ENCODE measurements at places on chromosomes 2 and 18.

GRCh38 chr2:85785027-85785822 lies 31.4 kb downstream of the ATOH8 start:
- DNase-seq, result no peak

DNA sequence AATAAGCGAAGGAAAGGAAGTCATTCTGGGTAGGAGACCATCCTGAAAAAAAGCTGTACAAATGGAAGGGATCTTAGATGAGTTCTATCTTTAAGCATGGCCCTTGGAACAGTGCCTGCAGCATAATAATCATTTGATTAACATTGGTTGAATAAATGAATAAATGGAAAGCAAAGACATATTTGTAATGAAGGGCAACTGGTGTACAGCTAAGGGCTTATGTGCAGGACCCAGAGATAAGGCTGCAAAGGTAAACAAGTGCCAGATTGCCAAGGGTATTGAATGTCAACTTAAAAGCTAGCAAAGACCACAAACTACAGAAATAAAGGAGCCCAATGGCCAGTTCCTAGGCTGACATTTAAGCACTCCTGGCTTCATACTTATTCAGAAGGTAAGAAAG lies 19.4 kb downstream of the IMMT start:
- no peak for DNase-seq

DNA sequence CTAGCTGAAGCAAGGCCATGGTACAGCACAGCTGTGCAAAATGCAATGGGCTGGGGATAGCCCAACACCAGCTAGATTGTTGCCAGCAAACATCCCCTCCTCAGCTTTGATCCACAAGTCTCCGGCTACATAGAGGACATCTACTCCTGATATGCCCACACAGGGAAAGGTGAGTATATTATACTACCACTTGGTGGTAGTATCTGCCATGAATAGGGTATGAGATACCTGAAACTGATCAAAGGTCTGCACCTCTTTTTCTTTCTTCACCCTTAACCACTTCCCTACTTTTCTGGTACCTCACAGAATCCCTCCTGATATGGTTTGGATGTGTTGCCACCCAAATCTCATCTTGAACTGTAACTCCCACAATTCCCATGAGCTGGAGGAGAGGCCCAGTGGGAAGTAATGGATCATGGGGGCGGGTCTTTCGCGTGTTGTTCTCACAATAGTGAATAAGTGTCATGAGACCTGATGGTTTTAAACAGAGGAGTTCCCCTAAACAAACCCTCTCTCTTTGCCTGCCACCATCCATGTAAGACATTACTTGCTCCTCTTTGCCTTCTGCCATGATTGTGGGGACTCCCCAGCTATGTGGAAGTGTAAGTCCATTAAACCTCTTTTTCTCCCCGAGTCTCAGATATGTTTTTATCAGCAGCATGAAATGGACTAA lies 279.6 kb downstream of the TXNL1 start:
- DNase-seq, result no peak

DNA sequence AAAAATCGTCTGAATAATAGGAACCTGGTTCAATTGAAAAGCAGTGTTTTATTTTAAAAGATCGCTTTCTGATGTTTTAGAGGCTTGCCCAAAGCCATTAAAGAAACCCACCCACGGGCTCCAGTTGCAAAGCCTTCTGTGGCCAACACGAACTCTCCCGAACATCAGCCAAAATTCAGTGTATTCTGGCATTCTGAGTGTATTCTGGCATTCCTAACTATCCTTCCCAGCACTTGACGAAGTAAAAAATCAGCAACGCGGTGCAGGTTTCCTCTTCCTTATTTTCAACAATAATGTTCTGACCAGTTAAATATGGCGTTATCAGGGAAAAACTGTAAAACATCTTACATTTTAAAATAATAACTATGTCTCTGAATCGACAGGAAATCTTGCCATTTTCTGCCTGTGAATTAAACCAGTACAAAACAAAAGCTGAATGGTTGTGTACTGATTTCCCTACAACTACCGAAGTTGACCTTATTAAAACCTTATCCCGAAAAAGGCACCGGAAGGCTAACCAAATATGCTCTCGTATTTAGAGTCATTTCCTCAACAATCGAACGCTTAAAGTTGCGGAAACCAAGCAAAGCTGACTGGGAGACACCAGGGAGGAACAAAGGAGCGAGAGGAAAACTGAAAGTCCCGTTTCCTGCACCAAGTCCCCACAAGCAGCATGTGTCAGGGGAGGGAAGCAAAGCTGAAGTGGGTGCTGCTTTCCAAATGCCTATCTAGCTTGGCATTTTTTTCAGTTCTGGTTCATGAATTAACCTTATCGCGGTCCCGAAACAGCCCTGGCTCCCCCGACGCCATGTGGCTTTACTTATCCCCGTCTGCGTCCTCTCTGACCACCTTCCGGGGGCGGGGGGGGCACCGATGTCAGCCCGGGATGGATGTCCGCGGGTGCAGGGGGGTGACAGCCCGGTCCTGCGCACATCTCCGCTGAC lies 44.3 kb downstream of the ZNF516 start:
- DNase-seq, result peak; percentile 12

- no peak for DNase-seq
These were observed 592.1 kb downstream of the XIRP2 start for GRCh38 chr2:167480232-167480985.

GRCh38 chr2:107001062-107001461 lies 115.1 kb upstream of the ST6GAL2 start:
- DNase-seq, result no peak

- DNase-seq, result no peak
These were observed 31.9 kb downstream of the NRP2 start for GRCh38 chr2:205714058-205714776.

DNA sequence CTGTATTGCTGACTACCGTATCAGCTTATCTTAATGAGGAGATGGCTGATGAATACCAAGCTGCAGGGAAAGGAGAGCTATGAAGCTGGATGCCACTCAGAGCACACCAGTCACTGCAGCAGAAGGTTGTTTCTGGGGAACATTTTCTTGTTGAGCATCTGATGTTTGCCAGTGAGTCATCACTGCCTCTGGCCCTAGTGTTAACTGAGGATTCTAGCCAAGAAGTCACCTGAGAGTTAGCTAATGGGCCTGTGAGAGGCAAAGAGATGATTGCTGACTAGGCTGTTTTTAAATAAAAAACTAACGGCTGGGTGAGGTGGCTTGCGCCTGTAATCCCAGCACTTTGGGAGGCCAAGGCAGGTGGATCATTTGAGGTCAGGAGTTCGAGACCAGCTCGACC lies 37.9 kb downstream of the CCDC150 start:
- DNase-seq, result no peak
